ENCODE measurements at places on chromosomes 4 and X. TPM values are rescaled to one million over a fixed set of nuclear protein-coding genes. Genes with fewer than 3 reads are reported as not detected.

DNA sequence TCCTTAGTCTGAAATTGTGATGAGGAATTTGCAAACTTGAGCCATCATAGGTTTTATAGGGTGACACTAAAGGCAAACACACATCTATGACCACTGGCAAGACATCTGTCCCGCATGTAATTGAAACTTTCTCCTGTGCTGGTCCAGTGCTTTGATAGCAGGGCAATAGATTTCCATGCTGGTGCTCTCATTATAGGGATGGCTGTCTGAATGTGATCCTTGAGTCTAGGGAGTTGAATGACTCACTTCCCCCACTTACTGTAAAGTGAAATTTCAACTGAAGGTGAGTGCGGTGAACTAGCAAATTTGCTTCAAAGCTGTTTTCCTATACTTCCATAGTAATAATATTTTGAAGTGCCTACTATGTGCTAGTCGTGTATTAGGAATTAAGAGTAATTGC, 1630.0 kb downstream of the STIM2 start:
- DNase-seq: no peak

DNA sequence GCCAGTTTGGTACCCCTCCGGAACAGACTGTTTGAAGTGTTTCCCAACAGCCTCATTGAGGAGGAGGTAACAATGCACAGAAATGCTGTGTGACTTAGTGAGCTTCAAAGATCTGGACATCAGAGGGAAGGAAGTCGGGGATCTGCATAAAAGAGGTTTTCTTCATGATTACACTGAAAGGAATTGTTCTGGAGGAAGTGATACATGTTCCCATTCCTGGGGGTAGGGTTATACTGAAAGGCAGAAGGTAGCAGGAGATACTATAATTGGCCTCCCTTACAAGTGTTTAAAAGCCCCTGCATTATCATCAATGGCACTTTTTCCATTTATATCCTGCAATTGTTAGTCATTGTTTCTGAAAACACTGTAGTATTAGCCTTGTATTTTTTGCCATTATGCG, 94.0 kb upstream of the DKK2 start:
- no peak for DNase-seq

GRCh38 chr4:47705326-47705981, 132.4 kb downstream of the CORIN start:
- DNase-seq: no peak

- DNase-seq: no peak
These were observed 49.7 kb downstream of the MID1IP1 start for GRCh38 chrX:38850807-38851544.

DNA sequence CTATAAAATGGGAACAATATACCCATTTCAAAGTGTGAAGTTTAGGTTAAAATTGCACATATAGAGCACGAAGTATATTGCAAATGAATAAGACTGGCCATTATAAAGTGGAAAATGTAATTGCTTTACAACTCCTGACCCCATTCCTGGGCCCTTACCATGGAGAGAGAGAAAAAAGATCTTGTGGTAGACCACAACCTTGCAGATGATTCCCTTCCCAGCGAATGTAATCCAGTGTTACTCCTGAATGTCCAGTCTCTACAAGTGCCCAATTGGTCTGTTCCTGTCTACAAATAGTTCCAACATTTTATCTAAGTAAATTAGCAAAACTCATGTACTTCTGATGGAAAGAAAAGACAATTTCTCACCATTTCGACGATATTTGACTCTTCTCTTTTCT, 184.1 kb upstream of the LNX1 start:
- no peak for DNase-seq

CSAG1 gene
- polyA plus RNA-seq: not detected

GRCh38 chr4:7343950-7344349, 90.8 kb downstream of the PSAPL1 start:
- DNase-seq: no peak

DNA sequence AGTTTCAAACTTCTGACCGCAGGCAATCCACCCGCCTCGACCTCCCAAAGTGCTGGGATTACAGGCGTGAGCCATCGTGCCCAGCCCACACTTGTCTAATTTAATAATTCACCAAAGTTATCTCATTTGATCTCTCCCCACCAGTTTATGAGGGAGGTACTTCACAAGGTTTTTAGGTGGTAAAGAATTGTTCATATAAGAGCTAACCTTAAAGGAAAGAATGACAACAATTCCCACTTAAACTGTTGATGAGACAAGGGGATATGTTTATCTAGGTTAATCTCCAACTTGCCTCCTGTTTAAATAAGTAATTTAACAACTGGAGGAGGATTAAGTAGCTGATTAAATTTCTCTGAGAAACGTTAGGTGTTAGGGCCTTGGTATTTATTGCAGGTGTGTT, 117.6 kb upstream of the CBLL2 start:
- no peak for DNase-seq

DNA sequence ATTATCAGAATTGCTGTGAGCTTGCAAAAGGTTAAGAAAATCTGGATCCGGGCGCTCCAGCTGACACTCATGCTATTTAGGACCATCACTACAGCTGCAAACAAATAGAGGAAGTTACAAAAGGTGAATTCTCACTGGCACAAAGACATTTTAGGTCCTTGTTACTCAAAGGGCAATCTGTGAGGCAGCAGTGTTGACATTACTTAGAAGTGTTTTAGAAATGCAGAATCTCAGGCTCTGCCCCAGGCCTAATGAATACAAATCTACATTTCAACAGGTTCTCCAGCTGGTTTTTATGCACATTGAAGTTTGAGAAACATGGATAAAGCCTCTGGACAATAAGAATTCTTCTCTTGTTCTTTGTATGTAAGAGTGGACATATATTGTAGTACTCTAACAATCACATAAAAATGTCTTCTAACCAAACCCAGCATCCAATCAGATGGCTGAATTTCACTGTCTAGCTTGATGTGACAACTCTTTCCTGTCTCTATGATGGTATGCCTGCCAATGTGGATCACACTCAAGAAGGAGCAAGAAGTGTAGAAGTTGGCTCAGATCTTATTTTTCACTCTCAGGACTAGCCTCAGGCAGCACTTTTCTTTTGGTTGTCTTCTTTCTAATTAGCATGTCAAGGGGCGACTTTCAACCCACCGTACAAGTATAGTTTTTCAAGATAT, 18.8 kb downstream of the SLC7A11 start:
- no peak for DNase-seq

GRCh38 chr4:165877286-165877685, 4.2 kb downstream of the TLL1 start:
- DNase-seq: no peak

GRCh38 chr4:29521281-29521680, 1198.9 kb upstream of the PCDH7 start:
- DNase-seq: no peak

SSX2 gene
- polyA plus RNA-seq: not detected

- no peak for DNase-seq
These were observed 301.4 kb upstream of the AADAT start for GRCh38 chr4:170391066-170391740.

- DNase-seq: no peak
These were observed 91.8 kb downstream of the SLC4A4 start for GRCh38 chr4:71430609-71431008.

- DNase-seq: no peak
These were observed 96.7 kb upstream of the PABPC4L start for GRCh38 chr4:134298313-134298712.

GRCh38 chrX:11665168-11666111, at the start of gene ARHGAP6:
Gene ARHGAP6 (minus strand): TSS chrX:11665920. CDS start chrX:11664828, 1,092 bp downstream.
- DNase-seq: no peak

DNA sequence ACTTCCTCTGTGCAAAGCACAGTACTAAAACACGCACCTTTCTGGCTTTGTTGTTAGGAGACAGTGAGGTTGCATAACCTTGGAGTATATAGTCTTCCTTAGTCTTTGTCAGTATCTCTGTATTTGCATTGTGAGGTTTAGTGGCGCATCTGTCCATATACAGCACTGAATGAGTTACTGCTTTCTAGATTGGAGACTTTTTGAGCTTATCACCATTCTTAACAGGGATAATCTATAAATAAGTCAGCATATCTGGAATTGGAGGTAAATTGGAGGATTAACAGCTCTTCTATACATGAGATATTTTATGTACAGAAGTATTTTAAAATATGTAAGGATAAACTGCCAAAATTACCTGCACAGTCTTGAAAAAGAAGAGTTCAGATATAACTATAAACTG, 4.3 kb downstream of the FHDC1 start:
- DNase-seq: no peak

Data from right renal cortex interstitium (tissue), 3 donors.